ENCODE measurements at places on chromosomes 4 and X.

- no peak for DNase-seq
These were observed 107.6 kb downstream of the PDLIM5 start for GRCh38 chr4:94559351-94559806.

- no peak for DNase-seq
These were observed 1120.7 kb downstream of the FAT4 start for GRCh38 chr4:126435491-126435890.

DNA sequence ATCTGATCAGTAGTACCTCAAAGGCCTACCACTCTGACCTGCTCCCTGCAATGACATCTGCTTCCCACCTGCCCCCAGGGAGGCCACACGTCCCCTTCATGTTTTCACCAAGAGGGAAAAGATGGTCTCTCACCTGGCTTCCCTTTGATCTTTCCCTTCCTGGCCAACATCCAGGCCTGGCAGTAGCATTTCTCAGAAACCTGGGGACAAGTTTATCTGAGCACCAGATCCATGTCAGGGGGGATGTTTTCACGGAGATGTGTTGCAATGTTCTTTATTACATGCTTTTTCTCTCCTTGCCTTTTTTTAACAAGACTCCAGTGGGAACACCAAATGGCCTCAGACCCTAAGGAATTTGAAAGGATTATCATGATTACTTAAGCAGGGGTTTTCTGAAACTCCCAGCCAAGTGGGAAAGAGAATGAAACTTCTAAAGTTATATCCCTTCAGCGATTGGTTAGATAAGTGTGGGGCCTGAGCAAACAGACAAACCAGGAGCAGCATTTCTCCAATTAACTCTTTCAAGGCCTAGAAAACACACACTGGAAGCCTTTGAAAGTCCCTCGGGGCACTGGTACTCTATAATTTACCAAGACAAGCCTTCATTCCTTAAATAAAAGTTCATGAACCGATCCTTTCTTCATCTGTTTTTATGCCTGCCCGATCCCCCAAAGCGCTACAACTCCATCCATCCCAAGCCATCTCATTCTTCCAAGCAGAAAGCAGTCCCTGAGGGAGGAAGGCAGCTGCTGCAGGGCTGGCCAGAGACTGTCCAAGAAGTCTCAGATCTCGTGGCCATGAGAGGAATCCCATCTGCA lies 94.1 kb downstream of the BCOR start:
- DNase-seq, result no peak

GRCh38 chrX:646228-646495 lies 15.6 kb downstream of the SHOX start:
- no peak for DNase-seq

GRCh38 chr4:24521544-24521943 lies 62.8 kb downstream of the DHX15 start:
- no peak for DNase-seq

- no peak for DNase-seq
These were observed 104.8 kb upstream of the PDE5A start for GRCh38 chr4:119733431-119733830.

GRCh38 chrX:64205441-64205734 lies at the start of gene AMER1:
Gene AMER1, minus strand, starts transcription at chrX:64205708. Its CDS starts 12,422 bp downstream, at chrX:64193286.
- DNase-seq, result no peak

GRCh38 chrX:6983207-6983955 lies 164.1 kb upstream of the STS start:
- DNase-seq, result no peak

DNA sequence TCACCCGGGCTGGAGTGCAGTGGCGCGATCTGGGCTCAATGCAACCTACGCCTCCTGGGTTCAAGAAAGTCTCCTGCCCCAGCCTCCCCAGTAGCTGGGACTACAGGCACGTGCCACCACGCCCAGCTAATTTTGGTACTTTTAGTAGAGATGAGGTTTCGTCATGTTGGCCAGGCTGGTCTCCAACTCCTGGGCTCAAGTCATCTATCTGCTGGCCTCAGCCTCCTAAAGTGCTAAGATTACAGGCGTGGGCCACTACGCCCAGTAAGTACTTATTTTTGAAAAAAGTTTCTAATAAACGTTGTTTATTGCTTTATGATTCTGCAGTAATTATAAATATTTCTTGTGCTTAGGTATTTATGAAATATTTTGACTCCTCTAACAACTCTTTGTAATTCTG lies 4.3 kb upstream of the PCSK1N start:
- DNase-seq, result no peak

- no peak for DNase-seq
These were observed 41.8 kb downstream of the RPS6KA3 start for GRCh38 chrX:20224814-20225487.

GRCh38 chrX:120023259-120023658 lies 54.2 kb downstream of the RHOXF2B start:
- no peak for DNase-seq

DNA sequence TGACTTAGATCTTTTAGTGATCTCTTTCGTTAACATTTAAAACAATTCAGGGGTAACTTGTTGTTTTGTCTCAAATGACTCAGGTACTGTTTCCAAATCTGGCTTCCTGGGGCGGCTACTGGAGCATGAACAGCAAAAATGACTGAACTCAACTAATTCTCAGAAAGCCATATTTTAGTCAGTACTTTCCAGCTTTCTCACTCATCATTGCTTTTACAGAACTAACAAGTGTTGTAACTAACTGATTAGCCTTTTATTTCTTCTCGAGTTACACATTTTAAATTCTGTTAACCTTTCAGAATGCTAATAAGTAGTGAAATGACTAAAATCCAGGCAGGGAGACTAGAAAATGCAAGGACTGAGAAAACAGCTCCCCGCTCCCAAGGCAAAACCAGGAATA lies 55.3 kb downstream of the JADE3 start:
- DNase-seq, result no peak

- no peak for DNase-seq
These were observed 42.4 kb upstream of the NDNF start for GRCh38 chr4:121114756-121115155.

DNA sequence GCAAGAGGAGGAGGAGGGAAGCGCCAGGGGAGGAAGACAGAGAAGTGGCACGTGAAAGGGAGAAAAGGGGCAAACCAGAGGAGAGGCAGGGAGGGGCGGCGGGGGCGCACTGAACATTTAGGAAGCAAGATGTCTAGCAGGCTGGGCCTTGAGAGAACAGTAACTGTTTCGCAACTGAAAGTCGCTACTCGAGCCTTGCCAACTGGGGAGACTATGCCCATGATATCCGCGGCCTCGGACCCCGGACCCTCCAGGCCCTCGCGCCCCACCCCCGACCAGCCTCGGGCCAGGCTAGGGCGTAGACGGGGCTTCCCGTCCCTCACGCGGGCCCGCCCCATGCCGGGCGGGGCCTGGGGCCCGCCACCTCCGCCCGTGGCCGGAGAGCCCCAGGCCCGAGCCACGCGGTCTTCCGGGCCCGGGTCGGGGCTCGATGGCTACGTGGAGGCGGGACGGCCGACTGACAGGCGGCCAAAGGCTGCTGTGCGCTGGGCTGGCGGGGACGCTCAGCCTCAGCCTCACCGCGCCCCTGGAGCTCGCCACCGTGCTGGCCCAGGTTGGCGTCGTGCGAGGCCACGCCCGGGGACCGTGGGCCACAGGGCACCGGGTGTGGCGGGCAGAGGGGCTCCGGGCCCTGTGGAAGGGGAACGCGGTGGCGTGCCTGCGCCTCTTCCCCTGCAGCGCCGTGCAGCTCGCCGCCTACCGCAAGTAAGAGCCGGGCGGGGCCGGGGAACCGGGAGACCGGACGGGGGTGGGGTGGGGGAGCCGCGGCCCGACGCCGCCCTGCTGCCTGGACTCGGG lies at the start of gene SLC25A43:
Gene SLC25A43 (plus strand): TSS at position 363 of the 798 bp plus-strand sequence. CDS start 68 bp downstream, at position 431.
- DNase-seq, result no peak

DNA sequence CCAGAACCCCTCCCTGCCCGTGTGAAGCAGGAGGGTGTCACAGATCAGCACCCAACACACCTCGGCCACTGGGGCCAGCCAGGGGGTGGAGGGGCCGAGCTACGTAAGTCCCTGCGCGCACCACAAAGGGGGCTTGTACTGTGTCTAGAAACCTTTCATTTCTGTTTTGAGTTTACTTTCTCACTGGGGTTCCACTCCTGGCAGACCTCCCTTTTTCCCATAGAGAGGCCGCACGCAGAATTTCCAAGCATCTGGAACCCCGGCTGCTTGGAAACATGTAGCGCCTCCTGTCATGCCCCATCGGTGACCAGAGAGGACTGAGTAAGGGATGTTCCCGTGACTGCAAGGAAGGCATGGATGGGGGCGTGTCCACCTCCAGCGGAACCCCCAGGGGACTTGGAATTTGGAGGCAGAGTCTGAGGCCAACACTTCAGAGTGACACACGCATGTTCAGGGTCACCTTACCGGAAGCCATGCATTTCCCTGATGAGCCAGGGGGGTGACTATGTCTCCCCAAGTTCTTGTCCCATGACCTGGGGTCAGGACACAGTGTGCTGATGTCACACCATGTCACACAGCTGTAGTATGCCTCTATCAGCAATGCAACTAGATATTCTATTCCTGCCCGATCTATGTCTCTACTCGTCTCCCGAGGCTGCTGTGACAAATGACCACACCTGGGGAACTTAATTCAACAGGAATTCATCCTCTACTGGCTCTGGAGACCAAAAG lies 105.3 kb downstream of the DHRSX start:
- no peak for DNase-seq

DNA sequence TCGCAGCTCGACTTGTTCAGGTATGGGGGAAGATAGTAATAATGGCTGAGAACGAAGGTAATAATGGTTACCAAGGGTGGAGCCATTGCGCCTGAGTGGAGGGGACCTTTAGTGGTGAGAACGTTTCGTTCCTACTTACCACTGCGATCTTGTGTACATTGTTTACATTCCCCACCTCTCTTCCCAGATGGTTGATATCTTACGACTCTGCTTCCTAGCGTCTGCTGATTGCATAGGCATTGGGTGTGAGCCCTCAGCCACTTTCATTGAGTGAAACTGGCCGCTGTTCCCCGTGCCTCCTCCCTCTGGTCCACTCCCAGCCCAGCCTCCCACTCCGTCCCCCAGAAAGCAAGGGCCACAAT lies 850 bp downstream of the IGBP1 start:
- DNase-seq, result peak; percentile 0

DNA sequence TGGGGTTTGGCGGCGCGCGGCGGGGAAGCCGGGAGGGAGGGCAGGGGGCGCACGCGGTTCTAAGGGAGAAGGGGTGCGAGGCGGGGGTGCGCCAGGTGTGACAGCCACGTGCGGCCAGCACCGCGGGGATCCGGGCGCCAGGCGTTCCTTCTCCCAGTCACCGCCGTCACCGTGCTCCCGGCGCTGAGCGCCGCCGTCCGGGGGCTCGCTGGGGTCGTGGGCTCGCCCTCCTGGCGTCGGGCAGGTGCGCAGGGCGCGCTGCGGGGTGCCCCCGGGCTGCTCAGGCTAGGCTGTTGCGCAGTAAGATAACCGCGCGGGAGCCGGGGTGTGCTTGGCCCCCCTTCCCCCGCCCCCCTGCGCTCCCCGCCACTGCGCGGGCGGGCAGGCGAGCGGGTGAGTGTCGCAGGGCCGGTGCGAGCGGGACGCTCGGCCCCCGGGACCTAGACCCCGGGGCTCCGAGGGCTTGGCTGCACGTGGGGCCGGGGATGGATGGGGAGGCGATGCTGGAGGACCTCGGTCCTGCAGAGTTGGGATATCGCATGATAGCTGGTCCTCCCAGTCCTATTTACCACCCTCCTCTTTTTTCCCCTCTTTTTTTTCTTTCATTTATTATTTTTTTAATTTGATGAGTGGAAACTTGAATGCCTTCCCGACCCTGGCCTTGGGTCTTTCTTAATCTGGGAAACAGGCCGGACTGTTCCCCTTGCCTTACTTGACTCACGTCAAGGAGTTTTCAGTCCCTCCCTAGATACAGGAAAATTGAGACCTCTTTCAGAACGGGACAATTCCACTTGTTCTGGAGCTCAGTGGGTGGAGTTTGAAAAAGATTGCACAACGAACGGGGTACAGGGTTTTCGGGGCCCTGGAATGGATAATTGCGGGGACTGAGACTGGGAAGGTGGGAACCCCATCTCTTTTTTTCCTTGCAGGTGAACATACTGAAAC lies 797 bp downstream of the TXLNG start:
- DNase-seq, result no peak

DNA sequence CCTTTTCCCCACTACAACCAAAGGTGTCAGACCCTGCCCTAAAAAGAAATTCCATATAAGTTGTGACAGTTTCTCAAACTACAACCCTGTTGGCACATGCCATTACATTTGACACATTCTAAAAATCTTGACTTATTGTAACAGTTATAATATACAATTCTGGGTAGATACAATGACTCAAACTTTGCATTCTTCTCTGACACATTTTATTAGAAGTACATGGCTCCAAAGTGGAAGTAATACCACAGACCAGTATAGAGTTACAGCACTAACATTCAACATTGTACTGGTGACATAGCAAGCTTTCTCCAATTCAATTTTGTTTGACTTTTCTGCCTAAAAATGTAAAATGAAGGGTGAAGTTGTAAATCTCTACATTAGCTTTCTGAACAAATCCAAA lies 196.6 kb upstream of the ETNPPL start:
- no peak for DNase-seq

- no peak for DNase-seq
These were observed 29.2 kb upstream of the ZNF81 start for GRCh38 chrX:47807548-47807947.

DNA sequence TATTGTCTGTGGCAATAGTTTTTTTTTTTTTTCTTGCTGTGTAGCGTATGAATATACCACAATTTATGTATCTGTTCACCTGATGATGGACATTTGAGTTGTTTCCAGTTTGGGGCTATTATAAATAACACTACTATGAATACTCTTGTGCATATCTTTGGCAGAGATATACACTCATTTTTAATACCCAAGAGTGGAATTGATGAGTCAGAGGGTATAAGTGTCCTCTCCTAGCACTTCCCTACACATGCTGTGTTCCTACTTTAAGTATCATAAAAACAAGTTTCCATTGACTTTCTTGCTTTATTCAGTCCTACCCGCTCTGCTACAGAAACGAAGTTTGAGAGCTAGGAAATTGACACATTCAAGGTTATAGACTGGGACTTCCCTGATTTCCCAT lies 39.8 kb downstream of the XIAP start:
- DNase-seq, result no peak

GRCh38 chr4:104425948-104426347 lies 68.7 kb downstream of the CXXC4 start:
- no peak for DNase-seq

DNA sequence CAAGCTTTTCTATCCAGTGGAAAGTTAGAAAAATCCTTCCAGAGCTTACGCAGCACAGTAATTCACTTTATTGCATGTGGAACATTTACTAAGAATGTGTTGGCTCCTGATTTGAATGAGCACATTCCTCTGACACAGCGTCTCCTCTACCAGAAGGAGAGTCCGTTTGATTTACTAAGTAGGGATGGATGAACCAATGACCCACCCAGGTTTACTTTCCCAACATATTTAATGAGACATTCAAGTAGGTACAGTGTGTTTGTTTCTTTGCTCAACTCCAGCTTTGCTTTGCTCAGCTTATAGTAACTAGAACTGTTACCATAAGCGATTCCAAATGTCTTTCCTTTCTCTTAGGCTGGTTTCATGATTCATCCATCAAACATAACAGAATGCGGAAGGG lies 161.7 kb downstream of the SMARCA1 start:
- no peak for DNase-seq
